IPS DF 6.9 (cell line): ENCODE measurements at places on chromosomes 2 and 18.

DNA sequence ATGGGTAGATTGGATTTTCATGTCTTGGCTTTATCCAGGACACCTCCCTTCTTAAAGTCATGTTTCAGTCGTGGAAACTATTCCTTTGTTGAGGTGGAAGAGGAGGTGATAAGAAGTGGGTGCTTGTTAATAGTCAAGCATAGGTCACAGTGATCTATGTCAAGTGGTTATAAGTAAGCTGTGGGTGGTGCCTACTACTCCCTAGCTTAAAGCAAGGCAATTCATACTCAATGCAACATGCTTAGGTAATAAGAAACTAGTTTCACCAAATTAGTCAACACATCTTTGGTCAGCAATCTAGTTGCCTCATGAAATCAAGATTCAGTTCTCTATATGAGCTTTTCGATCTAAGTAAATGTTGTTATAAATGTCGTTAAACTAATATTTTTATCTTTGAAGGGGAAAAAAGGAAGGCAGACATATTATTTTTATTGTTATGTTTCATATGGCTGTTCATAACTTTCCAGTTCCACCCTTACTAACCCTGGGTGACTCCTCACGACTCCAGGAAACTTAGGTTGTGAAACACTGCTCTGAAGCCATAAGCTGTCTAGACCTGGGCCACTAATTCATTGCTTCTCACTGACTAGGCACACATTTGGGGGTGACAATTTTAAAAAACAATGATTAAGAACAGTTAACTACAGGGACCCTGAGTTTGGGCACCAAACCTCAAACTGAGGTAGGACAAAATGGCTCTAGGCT, 5.8 kb upstream of the ABCB11 start:
- no peak for DNase-seq

GRCh38 chr2:48419884-48420511, 110.0 kb upstream of the STON1 start:
- no peak for DNase-seq

DNA sequence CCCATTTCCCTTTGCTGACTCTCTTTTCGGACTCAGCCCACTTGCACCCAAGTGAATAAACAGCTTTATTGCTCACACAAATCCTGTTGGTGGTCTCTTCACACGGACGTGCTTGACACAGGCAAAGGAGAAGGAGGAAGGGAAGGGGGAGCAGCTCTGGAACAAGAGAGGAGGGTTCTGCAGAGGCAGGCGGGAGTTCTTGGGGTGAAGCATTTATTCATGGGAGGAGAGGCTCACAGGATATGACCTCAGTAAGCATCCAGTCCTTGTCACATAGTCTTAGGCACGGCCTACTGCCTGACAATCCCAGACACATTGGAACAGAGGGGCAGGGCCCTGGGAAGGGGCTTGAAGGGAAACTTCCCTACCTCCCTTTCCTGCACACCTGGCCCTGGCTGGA, 171.7 kb upstream of the HS6ST1 start:
- no peak for DNase-seq

- peak; percentile 47 for DNase-seq
These were observed 39.9 kb downstream of the STK17B start for GRCh38 chr2:196131384-196131937.

DNA sequence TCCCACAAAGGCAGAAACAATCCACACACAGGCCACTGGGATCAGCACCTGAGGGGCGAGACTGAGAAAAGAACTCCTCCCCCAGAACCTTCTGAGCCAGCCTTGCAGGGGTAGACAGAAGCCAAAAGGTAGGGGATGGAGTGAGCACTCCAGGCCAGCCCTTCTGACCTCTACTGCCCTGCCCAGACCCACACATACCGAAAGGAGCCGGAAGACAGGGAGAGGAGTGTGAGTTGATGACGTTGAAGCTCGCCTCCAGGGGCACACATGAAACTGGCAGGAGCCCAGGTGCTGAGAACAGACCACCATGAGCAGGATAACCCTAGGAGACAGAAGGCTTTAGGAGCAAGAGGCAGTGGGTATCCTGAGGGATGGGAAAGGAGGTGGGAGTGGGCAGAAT, 1.8 kb downstream of the SLC23A3 start:
- DNase-seq, result no peak

DNA sequence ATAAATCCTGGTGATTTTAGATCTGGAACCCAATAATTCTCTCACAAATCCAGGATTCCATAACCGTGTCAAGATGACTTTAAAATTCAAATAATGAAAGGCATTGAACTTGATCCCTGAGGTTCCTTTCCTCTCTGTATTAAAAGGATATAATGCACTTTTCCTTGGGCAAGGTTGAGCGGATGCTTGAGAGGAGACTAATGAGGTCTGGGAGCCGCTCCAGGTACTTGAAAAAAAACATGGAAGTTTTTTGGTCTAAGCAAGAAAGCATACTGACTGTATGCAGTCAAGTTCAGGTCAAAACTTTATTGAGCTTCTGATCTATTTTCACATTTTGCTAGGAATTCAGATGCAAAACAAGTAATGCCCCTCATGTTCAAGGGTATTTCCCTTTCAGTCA, 318.5 kb downstream of the RAD51AP2 start:
- DNase-seq, result no peak

- no peak for DNase-seq
These were observed 92.0 kb upstream of the MSH2 start for GRCh38 chr2:47310801-47311560.

GRCh38 chr2:176405477-176405876, 136.2 kb downstream of the MTX2 start:
- DNase-seq, result no peak
